Activated CD4-positive, alpha-beta T cell treated with anti-CD3 and anti-CD28 coated beads for 1 hour (primary cell): ENCODE measurements at places on chromosomes 11 and 22.

- no peak for DNase-seq
Observed at GRCh38 chr22:36197514-36198146, 4.0 kb downstream of the APOL4 start.

DNA sequence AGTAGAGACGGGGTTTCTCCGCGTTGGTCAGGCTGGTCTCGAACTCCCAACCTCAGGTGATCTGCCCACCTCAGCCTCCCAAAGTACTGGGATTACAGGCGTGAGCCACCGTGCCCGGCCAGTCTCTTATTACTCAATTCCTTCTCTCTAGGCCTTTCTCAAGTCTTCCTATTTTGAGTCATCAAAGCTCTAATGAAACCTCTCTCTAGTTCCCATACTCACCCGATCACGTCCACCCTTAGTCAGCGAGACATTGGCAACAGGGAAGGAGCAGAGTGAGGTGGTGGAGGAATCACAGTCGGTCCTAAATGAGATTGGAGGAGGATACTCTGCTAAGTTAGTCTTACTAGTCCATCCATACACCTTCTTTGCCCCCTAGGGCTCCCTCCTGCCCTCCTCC is 5.0 kb downstream of the BSCL2 start:
- no peak for DNase-seq

GRCh38 chr11:720642-721246 is 14.7 kb downstream of the EPS8L2 start:
- DNase-seq = no peak

DNA sequence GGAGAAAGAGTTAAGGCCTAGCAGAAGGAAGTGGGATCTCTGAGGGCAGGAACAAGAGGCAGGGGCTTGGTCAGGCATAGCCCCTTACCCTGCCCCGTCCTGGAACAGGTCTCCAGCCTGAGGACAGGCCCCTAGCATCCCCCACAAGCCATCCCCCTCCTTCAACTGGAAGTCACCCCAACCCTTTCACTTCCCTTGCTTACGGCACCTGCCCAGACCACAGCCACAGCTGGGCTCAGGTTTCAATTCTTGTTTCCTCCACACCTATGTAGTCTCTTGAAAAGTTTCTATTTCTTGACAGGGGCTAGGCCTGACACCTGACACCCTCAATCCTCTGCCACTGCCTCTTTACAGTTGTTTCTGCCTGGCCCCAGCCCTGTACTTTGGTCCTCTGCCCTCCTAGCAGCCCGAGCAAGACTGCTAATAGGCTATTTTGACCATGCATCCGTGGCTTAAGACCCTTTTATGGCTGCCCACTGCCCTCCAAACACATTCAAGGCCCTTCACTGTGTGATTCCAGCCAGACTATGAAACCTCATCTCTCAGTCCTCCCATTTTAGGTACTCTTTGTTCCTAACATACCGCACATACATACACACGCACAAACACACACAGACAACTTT is 10.9 kb upstream of the FCHSD2 start:
- DNase-seq = peak; percentile 43

- no peak for DNase-seq
Observed at GRCh38 chr11:14012846-14013245, 50.3 kb downstream of the SPON1 start.

GRCh38 chr11:35553021-35553420 is 27.6 kb upstream of the PAMR1 start:
- DNase-seq = no peak

- DNase-seq = no peak
Observed at GRCh38 chr11:103659743-103660142, 376.7 kb upstream of the DDI1 start.

GRCh38 chr22:19047993-19048392 is 74.2 kb downstream of the DGCR2 start:
- DNase-seq = no peak

- no peak for DNase-seq
Observed at GRCh38 chr11:32874132-32874531, 18.5 kb upstream of the QSER1 start.

DNA sequence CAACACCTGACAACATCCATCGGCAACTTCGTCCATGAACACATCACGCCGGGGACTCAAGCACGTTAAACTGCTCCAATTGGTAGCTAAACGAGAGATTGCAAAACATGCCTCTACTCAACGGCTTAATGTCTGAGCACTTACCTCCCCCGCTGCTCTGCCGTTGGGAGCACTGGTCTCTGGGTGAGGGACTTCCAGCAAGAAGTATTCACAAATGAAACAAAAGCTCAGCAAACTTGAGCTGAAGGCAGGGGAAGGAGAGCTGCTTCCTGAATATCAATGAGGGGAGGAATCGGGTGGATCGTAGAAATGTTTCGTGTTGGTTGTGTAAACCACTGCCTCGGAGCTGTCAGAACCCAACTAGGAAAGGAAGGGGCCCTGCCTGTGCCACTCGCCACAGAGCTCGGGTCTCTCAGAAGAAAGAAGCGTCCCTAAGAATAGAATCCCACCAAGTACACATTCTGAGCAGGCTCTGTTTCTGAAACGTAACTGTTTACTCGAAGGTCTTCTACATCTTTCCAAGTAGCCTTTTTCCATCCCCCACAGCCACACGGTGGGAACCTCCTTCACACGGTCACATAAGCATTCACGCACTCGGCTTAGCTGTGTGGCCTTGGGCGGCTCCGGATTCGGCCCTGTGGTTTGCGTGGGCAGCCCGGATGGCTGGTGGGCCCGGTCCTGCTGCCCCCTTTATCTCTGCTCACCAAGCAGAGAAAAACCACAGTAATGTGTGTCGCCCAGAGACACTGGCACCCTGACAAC is at the start of gene MLC1:
TSS of gene MLC1 (minus strand) at position 216 of the 762 bp plus-strand sequence. CDS start 524 bp downstream, outside the sequence.
- no peak for DNase-seq
